Sigmoid colon (tissue), 7 donors: ENCODE measurements at places on chromosomes 5 and 9. TPM values are rescaled to one million over a fixed set of nuclear protein-coding genes. Genes with fewer than 3 reads are reported as not detected.
A peak's percentile ranks its signal among the peaks of the same experiment; 100 is the strongest.

DNA sequence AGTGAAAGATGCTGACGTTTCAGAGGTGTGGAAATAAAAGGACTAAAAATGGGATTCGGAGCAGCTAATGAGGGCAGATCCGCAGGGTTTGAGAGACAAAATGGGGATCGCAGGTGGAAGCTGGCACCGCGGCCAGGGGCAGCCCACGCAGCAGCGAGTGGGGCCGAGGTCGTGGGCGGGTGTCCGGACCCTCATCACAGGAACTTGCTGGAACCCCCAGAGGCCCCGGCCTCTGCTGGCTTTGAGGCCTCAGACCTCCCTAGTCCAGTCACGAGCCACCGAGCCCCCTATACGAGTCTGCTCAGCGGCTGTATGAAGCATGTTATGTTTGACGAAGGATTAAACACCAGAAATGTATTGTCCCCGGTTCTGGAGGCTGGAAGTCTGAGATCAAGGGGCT lies 45.8 kb upstream of the FCN1 start:
- H3K4me1 ChIP-seq = no peaks in the 10 kb centered on the region
- peaks cover 38% of the 10 kb centered on the region for H3K27me3 ChIP-seq
- H3K27ac ChIP-seq = no peak overlapping the region
- H3K36me3 ChIP-seq = no peaks in the 10 kb centered on the region
- H3K4me3 ChIP-seq = no peak overlapping the region

GRCh38 chr5:43437062-43437660 lies 25.0 kb upstream of the CCL28 start:
- H3K36me3 ChIP-seq = no peaks in the 10 kb centered on the region
- no peak overlapping the region for H3K4me3 ChIP-seq
- H3K27me3 ChIP-seq = no peaks in the 10 kb centered on the region
- H3K27ac ChIP-seq = no peak overlapping the region

DNA sequence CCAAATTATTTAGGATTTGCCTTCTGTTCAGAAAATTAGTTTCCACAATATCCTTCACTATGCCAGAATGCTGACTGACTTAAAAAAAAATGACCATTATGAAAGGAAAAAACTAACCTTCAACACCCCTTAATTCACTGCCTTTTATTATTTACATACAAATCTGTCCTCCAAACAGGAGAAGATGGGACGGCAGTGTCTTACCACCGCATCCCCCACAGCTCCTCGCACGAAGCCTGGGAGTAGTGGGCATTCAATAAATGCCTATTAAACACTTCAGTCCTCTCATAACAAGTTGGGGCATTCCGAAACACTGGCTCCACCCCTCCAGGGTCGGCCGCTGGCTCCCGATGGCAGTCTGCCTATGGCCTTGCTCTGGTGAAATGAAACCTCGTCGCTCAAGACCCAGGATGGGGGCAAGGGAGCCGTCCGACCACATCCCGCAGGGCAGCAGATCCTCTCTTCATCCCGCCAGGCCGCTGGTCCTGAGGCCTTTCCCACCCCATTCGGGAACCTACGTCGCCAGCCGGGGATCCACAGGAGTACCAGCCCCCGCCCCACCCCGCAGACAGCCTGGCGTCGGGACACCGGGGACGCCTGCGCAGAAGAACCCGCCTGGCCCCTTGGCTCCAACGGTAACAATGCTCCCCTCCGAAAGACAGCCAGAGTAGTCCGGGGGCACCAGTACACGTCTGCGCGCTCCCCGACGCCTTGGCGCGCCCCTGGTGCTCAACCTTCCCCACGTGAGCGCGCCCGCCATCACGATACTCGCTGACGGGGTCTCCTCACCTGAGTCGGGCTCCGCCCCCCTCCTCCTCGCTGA lies 613 bp downstream of the ZBTB5 start:
- H3K4me1 ChIP-seq = peaks cover 42% of the 10 kb centered on the region
- H3K27ac ChIP-seq = peak overlapping the region; percentile 99
- peak overlapping the region; percentile 85 for H3K4me3 ChIP-seq
- H3K36me3 ChIP-seq = no peaks in the 10 kb centered on the region
- H3K27me3 ChIP-seq = no peaks in the 10 kb centered on the region
- DNase-seq = peak; percentile 91

DNA sequence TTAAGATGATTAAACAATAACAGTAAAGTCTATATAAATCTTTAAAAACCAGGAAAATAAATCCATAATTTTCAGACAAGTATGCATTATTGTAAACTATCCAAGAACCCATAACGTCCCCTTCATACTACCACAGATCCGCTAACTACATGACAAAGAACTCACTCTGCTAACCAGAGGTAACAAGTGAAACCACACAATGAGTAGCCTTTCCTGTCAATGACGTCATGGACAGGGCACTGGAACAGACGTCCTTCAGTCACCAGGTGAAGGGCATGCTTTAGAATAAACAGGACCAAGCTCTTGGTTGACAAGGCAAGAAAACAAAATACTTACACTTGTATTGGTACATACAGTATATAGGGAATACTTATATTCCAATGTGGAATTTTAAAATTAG lies 45.2 kb downstream of the RNF130 start:
- H3K36me3 ChIP-seq = no peaks in the 10 kb centered on the region
- no peak for DNase-seq
- no peak overlapping the region for H3K27ac ChIP-seq
- H3K4me3 ChIP-seq = no peak overlapping the region

GRCh38 chr9:76901801-76902200 lies 4.1 kb downstream of the PRUNE2 start:
- H3K36me3 ChIP-seq = no peaks in the 10 kb centered on the region
- H3K27me3 ChIP-seq = no peaks in the 10 kb centered on the region
- H3K4me3 ChIP-seq = peak overlapping the region; percentile 78

ZNF169 gene
- 24.6 TPM for total RNA-seq

GRCh38 chr9:122192261-122192875 lies 32.7 kb downstream of the MORN5 start:
- H3K4me1 ChIP-seq = no peaks in the 10 kb centered on the region
- no peaks in the 10 kb centered on the region for H3K36me3 ChIP-seq
- H3K27ac ChIP-seq = no peak overlapping the region
- DNase-seq = no peak
- no peaks in the 10 kb centered on the region for H3K27me3 ChIP-seq

- DNase-seq = peak; percentile 70
- H3K4me1 ChIP-seq = peaks cover 4% of the 10 kb centered on the region
- H3K4me3 ChIP-seq = no peak overlapping the region
- no peak overlapping the region for H3K27ac ChIP-seq
- no peaks in the 10 kb centered on the region for H3K36me3 ChIP-seq
Measured at GRCh38 chr5:169071-169727, 22.1 kb upstream of the LRRC14B start.

INSL6 gene
- not detected for total RNA-seq

DNA sequence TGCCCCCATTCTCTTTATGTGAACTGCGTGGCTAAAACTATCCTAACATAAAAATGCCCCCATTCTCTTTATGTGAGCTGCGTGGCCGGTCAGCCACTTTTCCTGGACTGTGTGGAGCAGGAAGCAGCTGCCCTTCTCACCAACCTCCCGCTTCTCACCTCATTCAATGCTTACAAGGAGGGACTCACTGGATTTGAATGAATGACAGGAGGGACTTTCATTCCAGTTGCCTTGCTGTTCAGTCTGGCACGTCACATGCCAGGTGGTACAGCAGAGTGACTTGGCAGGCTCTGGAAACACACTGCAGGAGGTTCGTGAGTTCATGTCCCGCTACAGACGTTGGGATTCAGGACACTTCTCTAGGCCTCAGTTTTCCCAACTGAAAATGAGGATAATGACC lies 60.2 kb upstream of the NFIL3 start:
- H3K27me3 ChIP-seq = no peaks in the 10 kb centered on the region
- H3K4me1 ChIP-seq = peaks cover 21% of the 10 kb centered on the region
- no peak for DNase-seq
- no peak overlapping the region for H3K4me3 ChIP-seq
